IMR-90 (cell line): ENCODE measurements at places on chromosomes 1 and 21.
A peak's percentile ranks its signal among the peaks of the same experiment; 100 is the strongest.

GRCh38 chr1:209218981-209219380 lies 364.5 kb upstream of the CAMK1G start:
- no peak for DNase-seq

DNA sequence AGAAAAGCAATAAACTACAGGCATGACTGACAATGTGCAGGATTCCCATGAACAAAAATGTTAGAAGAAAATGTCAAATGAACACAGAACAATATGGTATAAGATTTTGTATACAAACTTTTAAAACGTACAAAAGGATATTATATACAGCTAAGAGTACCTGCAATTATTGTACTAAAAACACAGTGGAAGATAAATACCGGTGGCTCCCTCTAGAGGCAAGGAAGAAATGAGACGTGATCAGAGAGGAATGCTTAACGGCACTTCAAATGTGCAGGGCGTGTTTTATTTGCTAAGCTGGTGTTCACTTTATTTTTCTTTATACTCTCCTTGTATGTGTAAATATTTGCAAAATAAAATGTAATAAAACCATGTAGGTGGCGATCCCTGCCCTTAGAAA lies 191.8 kb upstream of the SAMSN1 start:
- peak; percentile 8 for DNase-seq

- peak; percentile 88 for DNase-seq
Measured at GRCh38 chr1:23539698-23540266, 8.7 kb upstream of the E2F2 start.

GRCh38 chr1:15717418-15718125 lies 18.5 kb upstream of the SLC25A34 start:
- DNase-seq = no peak

DNA sequence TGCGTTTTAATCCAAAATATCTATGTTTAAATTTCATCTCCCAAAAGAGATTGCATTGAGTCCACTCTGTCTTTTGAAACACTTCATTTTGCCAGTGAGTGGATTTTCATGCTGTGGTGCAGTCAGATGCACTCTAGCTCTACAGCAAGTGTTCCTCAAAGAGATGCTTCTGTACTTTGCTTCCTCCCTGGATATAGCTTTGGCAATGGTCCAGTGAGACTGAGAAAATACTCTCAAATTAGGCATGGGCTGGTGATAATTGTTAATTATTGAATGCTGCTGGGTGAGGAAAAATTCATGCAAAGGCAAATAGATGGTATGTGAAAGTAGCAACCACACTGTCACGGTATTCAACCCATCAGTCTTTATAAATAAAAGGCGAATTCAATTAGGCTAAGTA lies 396.9 kb downstream of the ADGRL2 start:
- DNase-seq = no peak

DNA sequence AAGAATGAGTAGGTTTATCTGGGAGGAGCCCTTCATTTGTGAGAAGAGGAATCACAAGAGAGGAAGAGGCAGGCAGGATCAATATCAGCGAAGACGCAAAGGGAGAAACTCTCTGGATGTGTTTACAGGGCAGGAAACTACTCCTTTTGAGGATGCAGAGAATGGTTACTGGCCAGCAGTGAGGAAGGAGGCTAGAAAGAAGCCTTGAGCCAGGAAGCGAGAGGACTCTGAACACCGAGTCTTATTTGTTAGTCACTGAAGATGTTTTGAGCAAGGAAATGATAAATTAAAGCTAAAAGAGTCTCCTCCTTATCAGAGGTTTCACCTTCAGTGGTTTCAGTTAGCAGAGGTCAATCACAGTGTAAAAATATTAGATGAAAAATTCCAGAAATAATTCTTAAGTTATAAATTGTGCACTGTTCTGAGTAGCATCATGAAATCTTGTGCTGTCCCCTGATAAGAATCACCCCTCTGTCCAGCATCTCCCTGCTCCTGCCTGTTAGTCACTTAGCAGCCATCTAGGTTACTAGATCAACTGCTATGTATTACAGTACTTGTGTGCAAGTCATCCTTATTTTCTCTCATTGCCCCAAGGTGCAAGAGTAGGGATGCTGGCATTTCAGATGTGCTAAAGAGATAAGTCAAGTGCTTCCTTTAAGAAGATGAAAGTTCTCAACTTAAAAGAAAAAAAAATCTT lies 43.5 kb downstream of the WLS start:
- peak; percentile 74 for DNase-seq

DNA sequence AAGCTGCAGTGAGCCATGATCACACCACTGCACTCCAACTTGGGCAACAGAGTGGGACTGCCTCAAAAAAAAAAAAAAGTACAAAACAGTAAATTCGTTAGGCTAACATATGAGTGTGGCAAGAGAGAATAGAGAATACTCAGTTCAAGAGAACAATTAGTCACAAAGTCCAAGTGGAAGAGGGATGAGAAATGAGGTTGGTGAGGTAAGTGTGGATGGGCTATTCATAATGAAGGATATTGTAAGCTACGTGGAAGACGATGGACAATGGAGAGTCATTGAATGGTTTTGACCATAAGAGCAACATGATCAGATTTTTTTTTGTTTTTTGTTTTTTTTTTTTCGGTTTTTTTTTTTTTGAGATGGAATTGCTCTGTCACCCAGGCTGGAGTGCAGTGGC lies 34.8 kb downstream of the WDTC1 start:
- no peak for DNase-seq

GRCh38 chr1:158681606-158682005 lies 4.9 kb downstream of the SPTA1 start:
- no peak for DNase-seq

DNA sequence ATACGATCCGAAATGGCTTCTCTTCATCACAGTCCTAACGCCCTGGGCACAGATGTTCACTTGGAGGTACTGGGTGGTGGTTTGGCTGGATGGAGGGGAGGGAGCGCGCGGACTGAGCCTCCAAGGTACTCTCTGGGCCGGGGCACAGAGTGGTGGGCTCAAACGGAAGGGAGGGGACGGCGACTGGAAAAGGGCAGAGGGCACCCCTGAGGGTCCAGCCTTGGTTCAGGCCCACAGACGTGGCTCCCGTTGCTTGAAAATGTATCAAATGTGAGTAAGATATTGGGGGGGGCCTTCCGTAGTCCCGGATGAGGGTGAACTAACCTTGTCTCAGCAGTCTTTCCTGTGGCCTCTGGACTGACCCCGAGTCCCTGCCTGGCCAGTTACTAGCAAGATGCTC lies 463 bp downstream of the IL12RB2 start:
- no peak for DNase-seq

DNA sequence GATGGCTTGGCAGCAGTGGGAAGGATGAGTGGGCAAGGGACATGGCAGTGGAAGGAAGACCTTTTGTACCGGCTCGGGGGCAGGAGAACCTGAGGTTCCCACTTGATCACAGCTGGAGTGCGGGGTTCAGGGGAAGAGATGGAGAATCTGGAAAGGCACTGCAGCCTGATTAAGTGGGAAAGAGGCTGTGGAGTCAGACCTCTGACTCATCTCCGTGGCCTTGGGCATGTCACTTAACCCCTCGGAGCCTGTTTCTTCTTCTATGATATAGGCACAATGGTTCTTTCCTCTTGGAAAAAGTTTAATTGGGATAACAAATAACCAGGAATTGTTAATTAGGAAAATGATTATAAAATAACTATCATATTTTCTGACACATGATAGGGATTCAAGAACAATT lies 13.1 kb upstream of the TMEM61 start:
- no peak for DNase-seq

DNA sequence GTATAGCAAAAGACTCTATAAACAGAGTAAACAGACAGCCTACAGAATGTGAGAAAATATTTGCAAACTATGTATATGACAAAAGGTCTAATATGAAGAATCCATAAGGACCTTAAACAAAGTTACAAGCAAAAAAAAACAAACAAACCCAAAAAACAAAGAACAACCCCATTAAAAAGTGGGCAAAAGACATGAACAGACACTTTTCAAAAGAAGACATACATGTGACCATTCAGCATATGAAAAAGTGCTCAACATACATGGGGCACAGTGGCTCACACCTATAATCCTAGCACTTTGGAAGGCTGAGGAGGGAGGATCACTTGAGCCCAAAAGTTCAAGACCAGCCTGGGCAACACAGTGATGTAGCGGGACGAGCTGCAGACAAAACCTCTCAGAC lies 17.9 kb upstream of the OR2B11 start:
- no peak for DNase-seq

DNA sequence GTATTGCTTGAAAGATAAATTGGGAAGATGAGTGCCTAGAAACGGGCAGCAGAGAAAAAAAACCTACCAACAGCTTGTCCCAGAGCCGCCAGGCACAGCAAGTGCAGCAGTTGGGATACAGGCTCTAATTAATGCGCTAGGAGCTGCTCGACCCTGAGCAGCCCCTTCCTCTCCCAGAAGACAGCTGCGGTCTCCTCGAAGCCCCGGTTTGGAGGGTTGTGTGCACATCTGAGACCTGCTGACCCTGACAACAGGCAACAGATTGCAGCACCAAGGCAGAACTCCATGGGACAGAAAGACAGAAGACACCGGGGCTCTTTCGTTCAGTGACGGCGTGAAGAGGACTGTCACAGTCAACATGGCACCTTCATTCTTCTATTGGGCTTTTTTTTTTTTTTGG lies 101.4 kb downstream of the TSEN15 start:
- no peak for DNase-seq

GRCh38 chr1:9730096-9730901 lies 78.8 kb downstream of the PIK3CD start:
- DNase-seq = no peak

DNA sequence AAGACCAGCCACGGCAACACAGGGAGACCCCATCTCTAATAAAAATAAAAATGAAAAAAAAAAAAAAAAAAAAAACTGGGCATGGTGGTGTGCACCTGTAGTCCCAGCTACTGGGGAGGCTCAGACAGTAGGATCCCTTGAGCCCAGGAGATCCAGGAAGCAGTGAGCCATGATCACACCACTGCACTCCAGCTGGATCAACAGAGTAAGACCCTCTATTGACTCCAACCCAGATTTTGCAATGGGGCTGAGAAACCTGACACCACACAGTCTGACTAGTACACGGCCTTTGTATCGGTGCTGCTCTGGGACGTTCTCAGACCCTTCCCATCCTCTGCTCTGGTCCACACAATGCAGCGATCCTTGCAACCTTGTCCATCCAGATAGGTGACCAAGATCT lies 31.8 kb downstream of the SPATA21 start:
- DNase-seq = no peak

- no peak for DNase-seq
Measured at GRCh38 chr1:16618719-16619118, 5.4 kb upstream of the NBPF1 start.

GRCh38 chr1:217268058-217268457 lies 362.8 kb downstream of the GPATCH2 start:
- no peak for DNase-seq

- DNase-seq = no peak
Measured at GRCh38 chr1:34774957-34775356, 6.1 kb upstream of the GJB3 start.

DNA sequence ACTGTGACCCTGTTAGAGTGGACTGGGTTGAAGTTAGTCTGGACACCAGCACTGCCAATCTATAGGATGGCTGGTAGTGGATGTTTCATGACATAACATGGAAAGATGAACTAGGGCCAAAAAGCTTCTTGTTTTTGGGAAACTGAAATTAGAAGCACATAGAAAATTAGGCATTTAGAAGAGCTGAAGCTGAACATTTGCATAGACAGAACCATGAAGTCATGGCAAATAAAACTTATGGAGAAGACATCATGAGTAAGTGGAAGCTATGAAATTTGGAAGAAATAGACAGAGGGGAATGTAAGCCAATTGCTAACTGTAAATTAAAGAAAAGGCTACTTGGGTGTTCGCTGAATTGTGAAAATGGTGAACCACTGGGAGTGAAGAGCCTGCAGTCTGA lies 2.7 kb upstream of the S100A11 start:
- no peak for DNase-seq

DNA sequence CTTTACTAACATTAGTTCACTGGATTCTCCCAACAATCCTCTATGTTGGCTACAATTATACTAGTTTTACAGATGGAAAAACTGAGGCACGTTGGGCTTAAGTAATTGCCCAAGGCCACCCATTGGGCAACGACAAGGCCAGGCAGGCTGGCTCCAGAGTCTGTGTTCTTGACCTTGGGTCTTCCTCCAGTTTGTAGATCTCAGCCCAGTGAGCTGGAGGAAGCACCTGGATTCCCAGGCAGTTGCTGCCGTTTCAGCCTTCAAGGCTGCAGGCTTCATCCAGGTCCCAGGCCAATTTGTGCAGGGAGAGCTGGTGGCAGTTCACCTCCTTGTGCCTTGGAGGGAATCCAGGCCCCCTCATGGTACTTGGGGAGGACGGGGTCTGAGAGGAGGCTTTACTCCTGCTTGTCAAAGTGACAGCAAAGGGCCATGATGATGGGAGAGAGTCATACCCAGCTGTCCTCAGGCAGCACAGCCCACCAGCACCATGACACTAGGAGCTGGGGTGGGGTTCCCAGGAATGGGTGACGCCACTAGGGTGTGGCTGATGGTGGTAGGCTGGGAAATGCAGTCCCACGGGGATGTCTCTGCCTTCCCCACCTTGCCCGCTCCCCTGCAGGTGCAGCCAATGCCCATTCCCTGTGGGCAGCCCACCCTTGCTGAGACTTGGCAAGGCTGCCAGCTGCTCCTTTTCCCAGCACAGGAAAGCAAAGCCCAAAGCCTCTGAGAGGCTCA lies 27.1 kb downstream of the PKP1 start:
- no peak for DNase-seq

DNA sequence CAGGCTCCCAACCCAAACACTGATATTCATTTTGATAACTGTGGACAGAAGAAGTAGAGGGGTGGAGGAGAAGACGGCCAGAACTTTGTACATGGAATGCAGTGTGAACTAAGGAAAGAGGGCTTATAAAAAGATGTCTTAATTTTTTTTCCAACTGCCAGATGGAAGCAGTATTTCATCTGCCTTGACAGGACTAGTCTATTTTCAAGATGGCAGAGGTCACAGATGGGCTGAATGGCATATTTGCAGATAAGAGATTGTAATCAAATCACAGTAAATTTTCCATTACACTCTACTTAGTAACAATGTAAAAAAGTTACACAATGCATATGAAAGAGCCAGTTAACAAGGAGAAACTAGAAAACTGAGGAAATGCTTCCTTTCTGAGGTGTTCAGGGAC lies 246.8 kb upstream of the FMN2 start:
- no peak for DNase-seq

DNA sequence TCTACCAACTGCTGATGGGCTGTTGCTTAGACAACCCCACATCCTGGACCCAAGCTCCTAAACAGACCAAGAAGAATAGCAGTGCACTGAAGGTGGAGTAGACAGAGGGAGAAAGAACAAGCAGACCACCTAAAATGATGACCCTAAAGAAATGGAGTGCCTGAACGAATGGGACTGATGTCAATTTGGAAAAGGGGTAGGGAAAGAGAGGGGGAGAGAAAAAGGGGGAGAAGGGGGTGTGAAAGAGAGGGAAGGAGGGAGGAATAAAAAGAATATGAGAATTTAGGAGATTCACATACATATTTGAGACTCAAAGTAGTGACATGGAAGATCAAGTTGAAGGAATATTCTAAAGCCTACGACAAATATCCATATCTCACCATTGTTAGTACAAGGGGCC lies 144.4 kb upstream of the DUSP10 start:
- DNase-seq = no peak

DNA sequence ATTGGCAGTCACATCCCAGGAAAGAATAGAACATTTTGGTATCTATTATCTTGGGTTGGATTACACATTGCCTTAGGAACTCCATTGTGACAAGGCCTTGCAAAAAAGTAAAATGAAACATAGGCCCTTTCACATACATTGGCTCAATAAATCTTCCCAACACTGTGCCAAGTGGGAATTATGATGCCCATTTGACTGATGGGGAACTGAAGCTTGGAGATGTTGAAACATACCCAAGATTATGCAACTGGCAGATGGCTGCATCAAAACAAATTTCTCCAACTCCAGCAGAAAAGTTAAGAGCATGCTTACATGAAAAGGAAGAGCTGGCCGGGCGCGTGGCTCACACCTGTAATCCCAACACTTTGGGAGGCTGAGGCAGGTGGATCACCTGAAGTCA lies 26.9 kb downstream of the PLEKHO1 start:
- DNase-seq = no peak
